ENCODE measurements at places on chromosomes 16 and 17.

- no peak for DNase-seq
Measured at GRCh38 chr16:89187770-89188392, 12.5 kb downstream of the SLC22A31 start.

- no peak for DNase-seq
Measured at GRCh38 chr17:82088838-82089722, 9.0 kb downstream of the FASN start.

GRCh38 chr17:8103549-8103948, 14.8 kb downstream of the ALOXE3 start:
- no peak for DNase-seq

- DNase-seq: no peak
Measured at GRCh38 chr17:33220036-33220435, 73.1 kb downstream of the ASIC2 start.

- no peak for DNase-seq
Measured at GRCh38 chr17:13212860-13213259, 195.0 kb upstream of the ELAC2 start.

GRCh38 chr16:88723507-88723887, 17.2 kb downstream of the CTU2 start:
- no peak for DNase-seq

DNA sequence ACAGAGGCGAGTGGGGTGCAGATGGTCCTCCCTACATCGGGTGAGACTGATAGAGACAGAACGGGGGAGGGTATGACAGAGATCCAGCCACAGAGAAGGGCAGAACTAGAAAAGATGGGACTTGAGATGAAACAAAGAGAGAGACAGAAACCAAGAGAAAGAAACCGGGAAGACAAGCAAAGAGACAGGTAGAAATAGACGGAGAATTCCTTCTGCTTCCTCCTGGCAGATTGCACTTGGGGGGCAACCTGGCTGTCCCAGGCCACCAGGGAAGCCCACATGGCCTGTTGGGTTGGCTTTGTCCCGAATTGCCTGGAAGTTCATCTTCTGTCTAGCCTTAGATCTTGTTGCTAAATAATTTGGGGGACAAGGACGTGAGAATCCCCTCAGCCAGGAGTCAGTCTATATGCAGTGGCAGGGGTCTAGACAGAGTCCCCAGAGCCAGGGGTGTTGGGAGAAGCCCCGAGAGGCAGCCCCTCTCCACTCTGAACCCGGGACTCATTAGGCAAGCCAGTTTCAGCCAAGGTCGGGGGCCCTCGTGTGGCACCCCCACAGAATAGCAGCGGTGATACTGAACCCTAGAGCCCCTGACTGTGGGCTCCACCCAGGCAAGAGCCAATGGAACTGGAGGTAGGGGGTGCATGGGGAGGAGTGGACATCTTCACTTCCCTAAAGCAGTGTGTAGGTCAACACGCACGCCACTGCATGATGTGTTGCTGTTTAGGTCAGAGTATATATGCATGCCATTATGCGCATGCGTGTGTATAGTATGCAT, 627 bp upstream of the TSPOAP1 start:
- DNase-seq: no peak

GRCh38 chr17:81682565-81683207, 911 bp downstream of the ARL16 start:
- DNase-seq: no peak

GRCh38 chr17:80826955-80827645, 164.5 kb upstream of the CHMP6 start:
- no peak for DNase-seq

Data from NCI-H1417 treated with DMSO at 0.1 percent for 48 hours (cell line).